ENCODE measurements at places on chromosomes 3 and 15.

- DNase-seq, result no peak
Observed at GRCh38 chr3:15653321-15653720, 51.8 kb downstream of the BTD start.

GRCh38 chr3:113804661-113805060 lies 33.9 kb upstream of the GRAMD1C start:
- DNase-seq, result no peak

- no peak for DNase-seq
Observed at GRCh38 chr15:45343258-45343860, 35.0 kb downstream of the GATM start.

GRCh38 chr15:29978411-29979382 lies 104.1 kb upstream of the GOLGA8J start:
- no peak for DNase-seq

- no peak for DNase-seq
Observed at GRCh38 chr15:68829068-68829467, 8.4 kb upstream of the ANP32A start.

- no peak for DNase-seq
Observed at GRCh38 chr3:113242096-113242581, 30.8 kb downstream of the BOC start.

- DNase-seq, result no peak
Observed at GRCh38 chr3:115792206-115792955, 169.1 kb downstream of the GAP43 start.

DNA sequence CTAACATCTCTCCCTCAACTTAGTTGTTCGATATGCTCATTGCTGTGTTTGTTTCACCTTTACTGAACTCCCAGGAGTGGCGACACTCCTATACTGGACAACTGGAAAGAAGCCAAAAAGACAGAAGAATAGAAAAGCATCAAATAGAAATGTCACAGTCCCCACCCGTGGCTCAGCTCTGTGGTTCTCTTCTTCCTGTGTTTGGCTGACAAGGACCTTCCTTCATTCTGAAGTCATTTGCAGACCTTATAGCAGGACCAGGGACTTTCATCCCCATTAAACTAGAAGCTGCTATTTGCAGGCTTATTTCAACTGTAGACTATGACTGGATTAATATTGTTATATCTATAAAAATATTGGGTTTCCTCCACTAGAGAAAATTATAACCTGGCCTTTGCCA lies 125.9 kb downstream of the NECTIN3 start:
- DNase-seq, result no peak

DNA sequence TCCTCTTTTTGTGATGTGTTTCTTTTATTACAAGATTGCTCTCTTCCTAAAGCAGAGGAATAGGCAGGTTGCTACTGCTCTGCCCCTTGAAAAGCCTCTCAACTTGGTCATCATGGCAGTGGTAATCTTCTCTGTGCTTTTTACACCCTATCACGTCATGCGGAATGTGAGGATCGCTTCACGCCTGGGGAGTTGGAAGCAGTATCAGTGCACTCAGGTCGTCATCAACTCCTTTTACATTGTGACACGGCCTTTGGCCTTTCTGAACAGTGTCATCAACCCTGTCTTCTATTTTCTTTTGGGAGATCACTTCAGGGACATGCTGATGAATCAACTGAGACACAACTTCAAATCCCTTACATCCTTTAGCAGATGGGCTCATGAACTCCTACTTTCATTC lies 7.7 kb downstream of the SUCNR1 start:
- no peak for DNase-seq

GRCh38 chr3:147393943-147394883 lies 12.1 kb downstream of the ZIC4 start:
- no peak for DNase-seq

DNA sequence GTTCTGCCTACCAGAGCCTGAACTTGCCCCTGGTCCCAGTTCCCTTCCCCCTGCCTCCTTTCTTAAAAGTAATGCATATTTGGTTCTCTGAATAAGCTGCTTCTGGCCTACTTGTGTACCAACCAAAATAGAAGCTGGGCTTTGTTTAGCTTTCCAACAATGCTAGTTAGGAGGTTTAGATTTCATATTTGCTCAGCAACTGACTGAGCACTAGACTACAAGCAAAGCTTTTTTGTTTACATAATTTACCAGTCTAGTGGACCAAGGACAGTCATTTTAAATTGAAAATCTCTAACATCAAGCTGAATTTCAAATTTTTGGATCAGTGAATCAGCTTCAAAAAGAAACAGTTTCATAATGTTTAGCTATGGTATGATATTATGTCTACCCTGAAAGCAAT lies 331.2 kb downstream of the ULK4 start:
- DNase-seq, result no peak

- no peak for DNase-seq
Observed at GRCh38 chr3:84891851-84892250, 66.9 kb upstream of the CADM2 start.

DNA sequence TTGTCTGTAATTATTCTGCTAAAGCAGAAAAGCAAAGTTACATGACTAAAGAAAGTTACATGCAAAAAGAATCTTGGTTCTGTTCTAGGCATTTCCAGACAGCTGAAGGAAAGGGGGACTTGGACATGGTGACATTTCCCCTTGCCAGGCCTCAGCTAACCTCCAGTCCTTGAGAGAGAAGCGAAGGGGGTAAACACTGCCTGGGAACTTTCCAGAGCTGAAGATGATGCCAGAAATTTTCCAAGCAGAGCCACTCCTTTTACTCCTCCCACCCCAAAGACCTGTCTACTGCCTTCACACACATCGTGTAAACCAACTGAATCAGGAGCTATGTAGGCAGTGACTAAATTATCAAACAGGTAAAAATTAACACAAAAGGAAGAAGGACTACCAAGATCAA lies 5.4 kb downstream of the MEX3B start:
- DNase-seq, result no peak

DNA sequence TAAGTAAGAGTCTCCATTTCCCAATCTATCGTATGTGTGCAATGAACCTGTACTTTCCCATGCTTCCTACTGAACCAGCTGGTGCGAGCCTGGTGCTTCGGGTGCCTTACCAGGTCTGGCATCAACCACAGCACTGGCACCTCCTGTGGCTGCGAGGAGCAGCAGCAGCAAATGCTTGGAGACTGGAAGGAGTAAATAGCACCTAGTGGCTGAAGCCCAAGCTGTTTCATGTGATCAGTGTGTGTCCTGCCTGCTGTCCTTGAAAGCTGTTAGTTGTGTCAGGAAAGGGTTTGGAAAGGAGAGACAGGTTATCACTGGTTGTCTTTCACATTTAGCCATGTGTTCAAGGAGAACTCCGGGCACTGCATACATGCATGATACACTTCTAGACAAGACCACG lies 31.8 kb downstream of the PCOLCE2 start:
- DNase-seq, result no peak

All from memory B cell (primary cell).